ENCODE measurements at places on chromosomes 12 and 14.

- no peak for DNase-seq
Measured at GRCh38 chr14:100278702-100279101, 27.5 kb downstream of the SLC25A29 start.

- DNase-seq, result no peak
Measured at GRCh38 chr14:61992926-61993325, 230.7 kb downstream of the SNAPC1 start.

DNA sequence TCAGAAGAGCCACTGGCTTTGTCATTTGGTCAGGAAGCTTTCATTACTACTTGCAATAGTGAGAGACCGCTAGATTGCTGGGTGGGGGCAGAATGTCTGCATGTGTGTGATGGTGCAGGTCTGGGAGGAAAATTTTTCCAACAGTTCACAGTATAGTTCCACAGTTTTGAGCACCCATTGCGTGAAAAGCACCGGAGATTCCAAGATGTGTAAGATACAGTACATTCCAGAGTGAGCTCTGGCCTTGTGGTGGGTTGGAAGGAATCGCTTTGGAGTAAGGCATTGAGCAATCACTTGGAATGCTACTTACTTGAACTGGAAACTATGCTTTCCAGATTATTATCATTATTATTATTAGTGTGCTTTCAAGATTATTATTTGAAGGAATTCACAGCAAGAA, 47.6 kb upstream of the FRMD6 start:
- no peak for DNase-seq

DNA sequence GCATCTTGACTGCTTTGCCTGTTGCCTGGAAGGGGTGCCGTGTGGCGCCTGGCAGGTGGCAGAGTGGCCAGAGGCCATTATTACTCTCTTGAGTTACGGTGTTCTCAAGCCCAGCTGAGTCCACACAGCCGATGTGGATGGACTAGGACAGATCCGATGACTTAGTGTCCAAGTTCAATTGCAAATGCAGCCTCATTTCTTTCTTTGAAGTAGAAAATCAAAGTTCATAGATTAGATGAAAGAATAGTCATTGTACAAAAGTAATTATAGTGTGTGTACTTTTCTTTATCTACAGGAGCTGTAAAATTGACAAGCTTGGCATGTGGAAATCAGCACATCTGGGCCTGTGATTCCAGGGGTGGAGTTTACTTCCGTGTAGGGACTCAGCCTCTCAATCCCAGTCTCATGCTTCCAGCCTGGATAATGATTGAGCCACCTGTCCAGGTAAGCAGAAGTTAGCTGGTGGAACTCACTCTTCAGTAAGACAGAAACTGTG, 44.7 kb downstream of the ANKRD9 start:
- no peak for DNase-seq

- no peak for DNase-seq
Measured at GRCh38 chr14:52325630-52326029, 11.5 kb downstream of the PTGER2 start.

- no peak for DNase-seq
Measured at GRCh38 chr12:27650011-27650410, 46.2 kb upstream of the REP15 start.

GRCh38 chr14:72739446-72740405, 154.2 kb downstream of the DPF3 start:
- DNase-seq, result no peak

GRCh38 chr12:12896260-12896659, 4.9 kb downstream of the GPRC5A start:
- DNase-seq, result no peak

GRCh38 chr14:99685596-99685995, 1.5 kb downstream of the CYP46A1 start:
- no peak for DNase-seq

DNA sequence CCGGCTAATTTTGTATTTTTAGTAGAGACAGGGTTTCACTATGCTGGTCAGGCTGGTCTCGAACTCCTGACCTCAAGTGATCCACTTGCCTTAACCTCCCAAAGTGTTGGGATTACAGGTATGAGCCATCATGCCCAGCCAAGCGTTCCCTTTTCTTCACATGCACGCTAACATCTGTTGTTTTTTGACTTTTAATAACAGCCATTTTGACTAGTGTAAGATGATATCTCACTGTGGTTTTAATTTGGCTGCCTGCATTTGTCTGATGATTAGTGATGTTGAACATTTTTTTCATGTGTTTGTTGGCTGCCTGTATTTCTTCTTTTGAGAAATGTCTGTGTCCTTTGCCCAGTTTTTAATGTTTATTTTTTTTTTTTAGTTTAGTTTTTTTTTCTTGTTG, 10.2 kb upstream of the YARS2 start:
- peak; percentile 97 for DNase-seq

DNA sequence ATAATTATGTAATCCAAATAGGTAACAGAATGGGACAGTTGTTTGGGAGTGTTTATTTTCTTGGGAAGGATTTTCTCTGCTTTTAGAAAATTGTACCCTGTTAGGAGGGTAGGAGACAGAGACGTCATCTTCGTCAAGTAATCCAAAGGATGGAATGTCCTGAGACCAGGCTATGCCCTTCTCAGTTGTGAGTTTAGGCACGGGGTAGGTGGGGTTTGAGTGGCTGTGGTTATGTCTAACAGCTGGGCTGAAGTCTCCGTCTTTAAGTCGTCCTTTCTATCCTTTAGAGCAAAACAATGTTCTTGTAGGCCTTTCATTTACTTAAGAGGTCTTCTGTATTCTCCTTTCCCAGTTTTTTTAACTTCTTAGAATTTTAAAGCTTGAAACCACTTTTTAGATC, 5.7 kb downstream of the SOCS2 start:
- DNase-seq, result no peak

GRCh38 chr12:123723765-123724164, 11.6 kb downstream of the ATP6V0A2 start:
- DNase-seq, result no peak

DNA sequence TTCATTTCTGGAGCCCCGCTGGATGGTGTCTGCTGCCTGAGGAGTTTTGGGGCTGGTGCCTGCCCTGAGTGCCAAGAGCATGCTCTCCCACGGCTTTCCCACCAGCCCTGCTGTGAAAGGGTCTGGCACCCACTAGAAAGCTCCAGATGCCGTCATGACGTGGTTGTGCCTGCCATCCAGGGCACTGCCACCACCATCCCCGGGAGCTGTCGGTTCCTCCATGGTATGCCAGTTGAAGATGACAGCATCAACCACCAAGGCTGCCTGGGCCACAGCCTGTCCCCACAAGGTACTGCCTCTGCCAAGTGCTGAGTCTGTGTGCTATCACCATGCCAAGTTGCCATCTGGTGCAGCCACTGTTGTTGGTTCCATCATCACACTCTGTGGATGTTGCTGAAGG, 85.9 kb downstream of the TTC8 start:
- DNase-seq, result peak; percentile 34

GRCh38 chr12:128783129-128783574, 40.6 kb downstream of the SLC15A4 start:
- no peak for DNase-seq

DNA sequence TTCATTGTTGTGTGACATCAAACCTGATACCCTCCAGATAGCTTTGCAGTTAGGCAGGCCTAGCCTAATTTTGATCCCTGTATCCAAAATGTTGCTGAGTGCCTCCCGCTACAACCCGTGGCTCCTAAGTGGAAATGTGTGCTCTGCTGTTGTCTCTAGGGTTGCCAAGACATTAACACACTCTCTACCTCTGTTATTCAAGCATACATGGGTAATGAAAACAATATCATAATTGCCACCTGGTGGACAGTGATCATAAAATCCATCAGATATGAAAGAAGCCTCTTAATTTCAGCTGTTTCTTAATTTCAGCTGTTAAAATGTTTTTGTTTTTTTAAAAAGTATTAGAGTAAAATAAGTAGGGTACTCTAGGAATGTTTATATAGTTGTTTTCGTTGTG, 93.5 kb downstream of the PLEKHA5 start:
- peak; percentile 70 for DNase-seq

- DNase-seq, result peak; percentile 42
Measured at GRCh38 chr14:100305324-100306100, 732 bp downstream of the SLC25A29 start.

DNA sequence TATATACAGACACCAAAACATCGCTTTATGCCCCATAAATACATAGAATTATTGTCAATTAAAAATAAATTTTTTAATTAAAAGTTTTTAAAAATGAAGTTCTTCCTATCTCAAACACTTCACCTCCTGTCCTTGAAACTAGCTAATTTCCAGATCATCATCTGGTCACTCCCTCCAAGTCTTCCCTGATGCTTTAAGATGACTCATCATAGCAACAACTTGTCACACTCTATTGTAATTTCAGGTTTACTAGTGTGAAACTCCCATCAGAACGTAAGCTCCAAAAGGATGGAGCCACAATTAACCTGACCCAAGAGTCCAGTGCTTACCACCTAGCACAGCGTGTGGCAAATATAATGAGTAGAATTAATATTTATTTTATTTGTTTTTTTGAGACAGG, 16.3 kb downstream of the GXYLT1 start:
- no peak for DNase-seq

DNA sequence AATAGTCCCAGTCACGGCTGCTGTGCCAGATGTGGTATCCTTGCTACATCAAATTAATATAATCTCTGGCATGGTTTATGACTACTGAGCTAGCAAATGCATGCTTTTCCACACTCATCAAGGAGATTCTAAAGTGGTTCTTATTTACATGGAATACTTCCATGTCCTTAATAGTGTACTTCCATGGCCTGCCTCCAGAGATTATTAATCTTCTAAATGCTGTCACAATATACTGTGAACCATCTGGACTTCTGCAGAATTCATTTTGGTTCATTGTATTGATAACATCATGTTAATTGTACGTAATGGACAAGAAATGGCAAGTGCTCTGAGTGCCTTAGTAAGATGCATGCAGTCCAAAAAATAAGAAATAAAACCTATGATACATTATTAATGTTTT, 230.8 kb downstream of the NUAK1 start:
- DNase-seq, result peak; percentile 8

DNA sequence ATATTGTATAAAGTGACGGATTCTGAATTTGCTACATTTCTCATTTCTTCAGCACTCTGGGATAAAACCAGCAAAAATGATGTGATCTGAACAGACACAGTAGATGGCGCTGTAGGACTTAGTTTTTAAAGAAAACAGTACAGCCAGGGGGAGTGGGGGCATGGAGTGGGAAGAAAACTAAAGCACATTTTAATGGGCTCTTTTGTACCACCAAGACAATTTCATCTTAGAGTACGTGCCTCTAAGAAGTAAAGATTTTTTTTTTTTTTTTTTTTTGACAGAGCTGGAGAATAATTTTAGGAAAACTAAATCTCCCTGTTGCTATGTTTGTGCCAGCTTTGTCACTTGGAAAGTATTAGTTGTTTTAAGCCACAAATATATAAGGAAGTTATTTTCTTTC, 124.4 kb downstream of the RAD51B start:
- peak; percentile 95 for DNase-seq

DNA sequence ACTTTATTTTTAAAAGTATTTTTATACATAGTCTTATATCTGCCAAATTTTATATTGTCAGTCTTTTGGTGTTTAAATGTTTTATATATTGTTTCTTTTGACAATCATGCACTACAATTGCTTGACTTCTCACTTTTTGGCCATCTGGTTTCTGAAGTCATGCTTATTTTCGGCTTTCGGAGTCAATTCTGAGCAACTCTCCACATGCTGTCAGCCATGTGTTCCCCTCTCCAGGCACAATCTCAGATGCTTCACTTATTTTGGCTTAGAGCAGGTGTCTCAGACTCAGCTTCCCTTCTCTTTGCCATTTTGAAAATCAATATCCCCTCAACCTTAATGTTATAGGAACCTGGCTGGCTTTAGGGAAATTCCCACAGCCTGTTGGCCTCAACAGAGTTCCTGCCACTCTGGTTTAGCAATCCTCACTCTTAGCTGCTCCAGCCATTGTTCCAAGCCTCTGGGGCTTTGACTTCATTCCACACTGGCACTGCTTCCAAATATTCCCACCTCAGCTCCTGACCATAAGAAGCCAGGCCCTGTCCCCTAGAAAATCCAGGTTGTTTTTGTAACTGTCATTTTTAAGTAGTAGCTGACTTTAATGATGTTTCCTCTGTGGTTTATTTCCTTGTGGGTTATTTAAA, 125.5 kb upstream of the FAR2 start:
- no peak for DNase-seq

GRCh38 chr14:24432259-24433131, 2.7 kb downstream of the KHNYN start:
- no peak for DNase-seq

- DNase-seq, result no peak
Measured at GRCh38 chr14:29752221-29752923, 175.3 kb downstream of the PRKD1 start.

- no peak for DNase-seq
Measured at GRCh38 chr12:122867691-122868461, 28.0 kb downstream of the VPS37B start.

GRCh38 chr14:58309086-58309485, 10.7 kb downstream of the ARID4A start:
- no peak for DNase-seq
